ENCODE measurements at places on chromosomes 16 and 17.
A peak's percentile ranks its signal among the peaks of the same experiment; 100 is the strongest.

DNA sequence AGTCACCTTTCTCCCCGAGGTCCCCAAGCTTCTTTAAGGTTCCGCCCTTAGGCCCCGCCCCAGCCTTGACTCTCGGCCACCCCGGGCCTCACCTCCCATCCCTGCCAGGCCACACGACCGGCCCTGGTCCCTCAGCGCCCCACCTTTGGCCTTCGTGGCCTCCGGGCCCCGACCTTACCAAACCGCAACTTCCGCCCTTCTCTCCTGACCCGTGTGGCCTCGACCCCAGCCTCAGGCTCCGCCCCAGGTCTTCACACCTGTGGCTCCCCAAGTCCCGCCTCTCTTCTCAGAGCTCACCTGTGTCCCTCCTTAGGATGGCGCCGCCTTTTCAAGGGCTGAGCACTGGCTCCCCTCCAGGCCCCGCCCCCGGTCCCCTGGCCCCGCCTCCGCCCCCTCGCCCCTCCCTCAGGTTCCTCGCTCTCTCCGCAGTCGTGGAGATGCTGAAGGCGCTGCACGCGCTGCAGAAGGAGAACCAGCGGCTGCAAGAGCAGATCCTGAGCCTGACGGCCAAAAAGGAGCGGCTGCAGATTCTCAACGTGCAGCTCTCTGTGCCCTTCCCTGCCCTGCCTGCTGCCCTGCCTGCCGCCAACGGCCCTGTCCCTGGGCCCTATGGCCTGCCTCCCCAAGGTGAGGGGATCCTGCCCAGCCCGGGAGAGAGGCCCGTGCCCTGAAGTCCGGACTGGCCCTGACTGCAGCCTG, 10.0 kb upstream of the CISD3 start:
- DNase-seq: no peak

- DNase-seq: no peak
Observed at GRCh38 chr16:49644145-49644463, 211.8 kb downstream of the ZNF423 start.

- DNase-seq: no peak
Observed at GRCh38 chr16:81369888-81370504, 55.2 kb downstream of the GAN start.

- DNase-seq: no peak
Observed at GRCh38 chr16:12197812-12198211, 221.3 kb downstream of the SNX29 start.

DNA sequence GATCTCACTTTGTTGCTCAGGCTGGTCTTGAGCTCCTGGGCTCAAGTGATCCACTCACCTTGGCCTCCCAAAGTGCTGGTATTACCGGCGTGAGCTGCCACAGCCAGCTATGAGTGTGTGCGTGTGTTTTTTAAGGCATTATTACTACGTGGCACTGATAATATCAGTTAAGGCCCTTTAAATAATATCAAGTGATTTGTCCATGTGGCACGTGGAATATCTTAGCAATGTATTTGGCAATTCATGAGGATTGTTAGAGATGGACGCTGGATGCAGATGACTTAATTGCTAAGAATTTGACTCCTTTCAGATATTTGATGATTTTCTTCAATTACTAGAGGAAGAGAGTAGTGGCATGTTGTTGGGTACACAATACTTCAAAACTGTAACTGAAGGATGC, 25.5 kb upstream of the PMP22 start:
- no peak for DNase-seq

- DNase-seq: no peak
Observed at GRCh38 chr16:4765511-4766474, 1.2 kb downstream of the ZNF500 start.

DNA sequence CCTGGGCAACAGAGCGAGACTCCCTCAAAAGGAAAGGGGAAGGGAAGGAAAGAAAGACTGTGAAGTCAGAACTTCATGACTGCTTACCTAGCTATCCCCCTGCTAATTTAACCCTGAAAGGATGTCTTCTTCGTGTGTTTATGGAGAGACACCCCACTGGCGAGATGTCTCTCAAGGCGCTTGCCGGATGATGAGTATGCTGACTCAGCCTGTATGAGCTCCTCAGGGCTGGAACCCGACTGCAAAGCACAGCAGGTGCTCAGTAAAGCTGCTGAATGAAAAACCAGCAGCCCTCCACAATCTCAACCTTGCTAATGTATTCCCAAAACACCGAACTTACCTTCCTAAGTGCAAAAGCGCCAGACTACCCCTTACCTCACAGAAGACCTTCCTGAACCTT, 2.3 kb downstream of the ANKFY1 start:
- DNase-seq: no peak

DNA sequence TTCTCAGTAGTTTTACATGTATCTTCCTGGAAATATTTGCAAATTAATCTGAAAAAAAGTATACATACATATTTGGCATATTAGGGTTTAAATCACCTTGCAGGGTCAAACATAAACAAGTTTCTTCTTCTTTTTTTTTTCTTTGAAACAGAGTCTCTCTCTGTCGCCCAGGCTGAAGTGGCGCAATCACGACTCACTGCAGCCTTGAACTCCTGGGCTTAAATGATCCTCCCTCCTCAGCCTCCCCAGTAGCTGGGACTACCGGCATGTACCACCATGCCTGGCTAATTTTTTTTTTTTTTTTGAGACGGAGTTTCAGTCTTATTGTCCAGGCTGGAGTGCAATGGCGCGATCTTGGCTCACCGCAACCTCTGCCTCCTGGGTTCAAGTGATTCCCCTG, 12.6 kb upstream of the FUS start:
- no peak for DNase-seq

GRCh38 chr16:10504404-10504885, 76.0 kb downstream of the EMP2 start:
- no peak for DNase-seq

- no peak for DNase-seq
Observed at GRCh38 chr16:11535494-11535893, 51.2 kb downstream of the LITAF start.

DNA sequence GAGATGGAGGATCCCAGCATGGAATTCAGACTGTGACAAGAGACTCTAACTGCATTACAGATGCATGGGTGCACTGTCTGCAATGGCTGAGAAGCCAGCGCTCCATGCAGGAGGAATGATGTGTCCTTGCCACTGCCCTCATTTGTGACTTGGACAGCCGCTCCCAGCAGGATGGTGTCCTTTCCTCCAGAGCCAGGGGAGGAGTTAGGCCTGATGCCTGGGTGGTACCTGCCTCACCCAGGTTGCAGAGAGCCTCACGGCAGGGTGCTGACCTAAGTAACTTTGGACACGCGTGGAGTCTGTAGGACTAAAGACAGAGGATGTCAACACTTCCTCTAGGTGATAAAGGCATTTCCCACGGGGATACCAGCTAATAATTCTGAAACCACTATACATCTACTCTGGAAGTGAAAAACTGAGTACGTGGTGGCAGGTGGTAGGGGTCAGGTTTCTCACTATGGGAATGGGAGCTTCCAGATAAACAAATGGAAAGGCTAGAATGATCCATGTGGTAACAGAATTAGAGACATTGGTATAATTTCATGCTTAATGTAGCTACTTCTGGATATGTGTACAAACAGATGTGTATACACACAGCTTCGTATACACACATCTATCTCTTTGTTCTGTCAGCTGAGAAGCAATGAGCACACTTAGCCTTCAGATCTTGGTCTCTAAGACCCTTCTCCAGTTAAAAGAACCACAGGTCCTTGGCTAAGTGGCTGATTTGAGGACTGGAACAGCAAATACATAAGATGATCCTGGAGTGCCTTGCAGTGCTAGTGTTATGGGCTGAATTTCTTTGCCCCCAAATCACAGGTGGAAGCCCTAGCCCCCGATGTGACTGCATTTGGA, 13.7 kb upstream of the CSNK1D start:
- no peak for DNase-seq

DNA sequence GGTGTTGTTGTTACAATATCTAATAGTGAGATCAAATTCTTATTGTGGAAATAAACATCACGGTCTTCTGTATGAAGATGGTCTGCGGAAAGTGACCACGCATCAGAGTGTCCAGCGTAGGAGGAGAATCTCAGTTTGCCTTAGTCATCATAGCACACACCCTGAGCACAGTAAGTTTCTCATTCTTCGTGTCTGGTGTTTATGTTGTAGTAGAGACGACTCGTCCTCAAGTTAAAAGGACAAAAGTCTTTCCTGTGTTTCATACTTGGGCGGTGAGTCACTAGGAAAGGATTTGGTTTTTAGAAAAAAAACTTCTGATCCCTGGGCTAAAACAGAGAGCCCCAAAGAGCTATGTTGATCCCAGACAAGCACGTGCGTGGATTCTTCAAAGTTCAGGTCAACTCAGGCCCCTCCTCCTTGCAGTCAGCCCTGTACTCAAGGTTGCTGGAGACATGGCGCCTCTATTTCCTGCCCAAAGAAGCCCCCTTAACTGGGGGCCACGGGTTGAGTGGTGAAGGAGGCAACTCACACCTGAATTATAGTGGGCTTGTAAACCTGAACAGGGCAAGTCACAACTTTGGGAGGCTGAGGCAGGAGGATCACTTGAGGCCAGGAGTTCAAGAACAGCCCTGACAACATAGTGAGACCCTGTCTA, 170.4 kb downstream of the ZFHX3 start:
- peak; percentile 75 for DNase-seq

DNA sequence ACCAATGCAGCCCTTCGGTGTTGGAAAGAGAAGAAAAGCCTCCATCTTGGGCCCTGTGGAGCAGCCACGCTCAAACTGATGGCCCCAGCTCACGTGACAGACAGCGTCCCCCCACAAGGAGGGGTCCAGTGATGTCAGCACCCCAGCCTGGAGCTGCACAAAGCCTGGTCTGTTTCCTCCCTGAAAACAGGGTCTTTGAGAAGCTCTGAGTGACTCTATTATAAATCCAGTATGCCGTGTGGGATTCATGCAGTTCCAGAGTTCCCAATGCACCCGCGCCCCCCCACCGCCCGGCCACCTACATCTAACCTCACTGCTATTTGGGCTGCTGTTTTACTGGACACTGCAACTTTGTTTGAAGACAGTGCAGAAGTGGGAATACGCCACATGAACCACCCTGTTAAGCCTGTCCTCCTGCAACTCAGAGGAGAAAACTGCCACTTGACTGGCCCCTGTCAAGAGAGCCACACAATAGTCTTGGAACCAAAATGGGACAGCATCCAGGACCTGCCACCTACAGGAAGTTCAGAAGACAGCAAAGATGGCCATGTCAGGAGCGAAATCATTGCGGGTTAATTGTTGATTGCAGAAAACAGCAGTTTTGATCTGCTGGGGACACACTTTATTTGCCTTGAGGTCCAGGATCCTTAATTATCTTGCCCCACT, 33.1 kb downstream of the PMP22 start:
- DNase-seq: peak; percentile 13
